ENCODE measurements at places on chromosomes 4 and X.

GRCh38 chr4:19254486-19254885 is 997.2 kb upstream of the SLIT2 start:
- DNase-seq, result no peak

DNA sequence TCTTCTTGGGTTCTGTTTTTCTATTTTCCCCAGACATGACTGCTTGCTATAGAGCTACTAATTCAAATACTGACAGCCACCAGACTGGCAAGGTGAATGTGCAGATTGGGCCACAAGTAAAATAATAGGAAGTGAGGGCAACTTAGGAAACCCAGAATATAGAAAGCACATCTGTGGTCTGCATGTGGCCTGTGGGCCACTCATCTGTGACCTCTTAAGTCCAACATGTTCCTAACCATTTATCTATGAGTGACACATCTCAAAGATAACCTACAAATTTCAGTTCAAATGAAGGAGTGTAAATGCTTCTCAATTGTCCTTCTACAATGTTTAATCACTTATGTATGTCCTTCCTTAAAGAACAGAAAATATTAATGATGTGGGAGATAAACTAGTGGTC is 128.9 kb downstream of the REELD1 start:
- DNase-seq, result no peak

DNA sequence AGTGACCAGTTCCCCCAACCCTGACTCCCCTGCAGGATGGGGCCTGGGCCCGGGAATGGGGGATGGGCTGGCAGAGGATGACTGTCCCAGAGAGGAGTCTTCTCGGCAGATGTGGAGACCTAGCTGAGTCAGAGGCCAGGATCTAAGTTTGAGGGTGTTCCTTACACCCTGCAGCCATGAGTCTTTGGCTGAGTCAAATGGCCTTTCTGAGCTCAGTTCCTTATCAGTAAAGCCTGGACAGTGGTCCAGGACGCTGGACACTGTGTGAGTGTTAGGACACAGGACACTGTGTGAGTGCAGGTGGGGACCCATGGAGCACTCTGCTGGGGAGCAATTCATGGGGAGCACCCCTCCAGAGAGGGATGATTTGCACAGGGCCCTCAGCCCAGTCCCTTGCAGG is 5.0 kb downstream of the IL9R start:
- DNase-seq, result no peak

GRCh38 chrX:39149761-39150160 is 348.5 kb downstream of the MID1IP1 start:
- DNase-seq, result peak; percentile 44

GRCh38 chr4:144734522-144734921 is 88.6 kb downstream of the HHIP start:
- DNase-seq, result no peak
